ENCODE measurements at places on chromosomes 4 and X.

DNA sequence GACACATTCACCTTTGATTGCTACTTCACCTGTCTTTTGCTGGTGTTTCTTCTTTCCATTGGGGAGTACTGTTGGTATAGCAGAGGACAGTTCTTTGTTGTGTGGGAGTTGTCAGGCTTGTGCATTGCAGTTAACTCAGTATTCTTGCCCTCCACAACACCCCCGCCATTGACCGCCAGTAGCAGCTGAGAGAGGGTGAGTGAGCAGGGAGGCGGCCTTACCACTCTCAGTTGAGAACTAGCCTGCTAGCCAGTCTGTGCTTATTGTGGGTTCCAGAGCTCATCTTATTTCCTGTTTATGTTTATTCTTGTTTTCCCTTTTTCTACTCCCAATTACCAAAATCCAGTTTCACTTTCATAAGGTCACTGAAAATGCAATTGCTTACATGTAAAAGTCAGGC lies 52.2 kb downstream of the STIM2 start:
- no peak for DNase-seq

DNA sequence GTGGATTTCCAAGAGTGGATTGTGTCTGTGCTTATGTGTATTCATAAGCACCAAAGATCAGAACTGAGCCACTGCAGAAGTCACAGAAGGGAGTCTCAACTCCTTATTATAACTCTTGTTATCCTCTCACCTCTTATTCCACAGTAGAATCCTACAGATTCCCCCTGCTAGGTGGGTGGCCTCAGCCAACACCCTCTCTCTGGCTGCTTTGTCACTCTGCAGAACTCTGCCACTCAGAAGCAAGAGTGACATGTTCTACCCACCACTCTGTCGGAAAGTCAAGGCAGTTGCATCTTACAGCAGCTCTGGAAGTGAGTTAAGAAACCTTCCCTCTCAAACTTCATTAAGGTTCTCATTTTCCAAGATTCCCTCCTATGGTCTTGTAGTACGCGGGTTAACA lies 41.9 kb downstream of the PTCHD1 start:
- no peak for DNase-seq

- no peak for DNase-seq
Measured at GRCh38 chr4:140363558-140363957, 9.9 kb upstream of the SCOC start.

DNA sequence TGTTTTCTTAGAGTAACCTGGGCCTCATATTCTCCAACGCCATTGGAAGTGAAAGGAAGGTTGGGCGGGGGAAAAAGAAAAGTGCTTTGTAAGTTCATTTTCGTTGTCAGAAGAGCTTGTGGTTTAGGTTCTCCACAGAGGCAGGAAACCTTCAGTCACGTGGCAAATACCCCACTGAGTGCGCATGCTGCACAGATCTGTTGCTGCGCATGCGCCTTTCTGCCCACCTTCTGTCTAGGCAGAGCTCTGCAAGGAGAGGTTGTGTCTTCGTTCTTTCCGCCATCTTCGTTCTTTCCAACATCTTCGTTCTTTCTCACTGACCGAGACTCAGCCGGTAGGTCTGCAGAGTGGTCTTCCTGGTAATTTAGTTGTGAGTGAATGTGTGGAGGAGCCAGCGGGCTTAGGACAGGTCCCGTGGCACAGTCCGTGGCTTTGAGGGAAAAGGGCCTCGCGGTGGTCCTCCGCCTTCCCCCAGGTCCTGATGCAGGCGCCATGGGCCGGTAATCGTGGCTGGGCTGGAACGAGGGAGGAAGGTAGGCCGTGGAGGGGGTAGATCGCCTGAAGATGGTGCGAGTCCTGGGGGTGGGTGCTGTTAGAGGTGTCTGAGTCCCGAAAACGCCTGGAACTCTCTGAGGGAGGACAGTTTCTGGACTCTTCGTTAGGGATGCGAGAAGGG lies at the start of gene PAGE5:
Gene PAGE5, plus strand, starts transcription at position 228 of the 676 bp plus-strand sequence. CDS start 1,037 bp downstream, outside the sequence.
- no peak for DNase-seq

DNA sequence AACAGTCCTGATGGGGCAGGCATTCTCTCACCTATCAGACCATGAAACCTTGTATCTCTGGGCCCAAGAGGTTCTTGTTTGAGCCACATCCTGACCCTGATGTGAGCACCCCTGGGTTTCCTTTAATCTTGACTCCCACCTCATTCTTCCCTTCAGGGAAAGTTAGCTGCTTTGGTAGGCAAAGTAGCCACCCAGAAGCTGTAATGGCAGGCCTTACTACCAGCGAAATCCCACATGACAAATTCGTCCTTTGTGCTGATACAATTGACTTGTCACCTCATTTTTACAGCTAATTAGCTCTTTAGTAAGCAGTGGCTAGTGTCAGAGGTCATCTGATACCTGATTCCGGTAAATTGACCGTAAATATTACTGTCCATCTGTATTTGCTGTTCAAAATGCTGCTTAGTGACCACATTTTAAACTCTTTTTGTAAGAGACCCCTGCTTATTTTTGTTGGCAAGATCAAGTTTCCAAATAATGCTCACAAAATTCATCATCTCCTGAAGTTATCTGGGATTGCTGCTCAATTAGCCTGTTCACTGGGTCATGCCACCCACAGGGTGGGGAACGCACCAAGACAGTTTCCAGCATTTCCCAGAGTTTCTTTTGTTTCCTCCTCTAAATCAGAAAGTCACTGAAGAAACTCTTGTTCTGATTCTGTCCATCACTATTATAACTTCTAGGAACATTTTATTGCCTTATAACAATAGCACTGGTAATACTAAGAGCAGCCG lies 329.7 kb downstream of the GPAT3 start:
- DNase-seq, result no peak

GRCh38 chr4:84948056-84948455 lies 18.4 kb downstream of the WDFY3 start:
- DNase-seq, result no peak

GRCh38 chr4:139556724-139557555 lies 921 bp upstream of the SETD7 start:
- DNase-seq, result peak; percentile 6

DNA sequence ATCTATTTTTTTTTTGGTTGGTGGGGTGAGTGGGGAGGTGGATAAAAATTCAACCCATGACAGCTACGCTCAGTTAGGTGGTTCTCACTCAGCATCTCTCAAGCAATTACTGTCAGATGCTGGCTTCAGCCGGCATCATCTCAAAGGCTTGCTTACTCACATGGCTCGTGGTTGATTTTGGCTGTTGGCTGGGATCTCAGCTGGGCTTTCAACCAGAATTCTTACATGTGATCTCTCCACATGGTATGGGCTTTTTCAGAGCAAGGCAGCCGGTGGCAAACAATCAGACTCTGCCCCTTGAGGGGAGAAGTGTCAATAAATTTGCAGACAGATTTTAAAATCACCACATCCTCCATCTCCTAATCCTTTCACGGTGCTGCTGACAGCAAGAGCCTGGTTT lies 47.2 kb downstream of the SLC34A2 start:
- DNase-seq, result no peak

- no peak for DNase-seq
Measured at GRCh38 chrX:52262195-52262546, 77.5 kb downstream of the MAGED4 start.

GRCh38 chr4:155597933-155598451 lies 68.7 kb upstream of the GUCY1A1 start:
- no peak for DNase-seq

- no peak for DNase-seq
Measured at GRCh38 chr4:2869659-2870058, 26.0 kb downstream of the ADD1 start.

DNA sequence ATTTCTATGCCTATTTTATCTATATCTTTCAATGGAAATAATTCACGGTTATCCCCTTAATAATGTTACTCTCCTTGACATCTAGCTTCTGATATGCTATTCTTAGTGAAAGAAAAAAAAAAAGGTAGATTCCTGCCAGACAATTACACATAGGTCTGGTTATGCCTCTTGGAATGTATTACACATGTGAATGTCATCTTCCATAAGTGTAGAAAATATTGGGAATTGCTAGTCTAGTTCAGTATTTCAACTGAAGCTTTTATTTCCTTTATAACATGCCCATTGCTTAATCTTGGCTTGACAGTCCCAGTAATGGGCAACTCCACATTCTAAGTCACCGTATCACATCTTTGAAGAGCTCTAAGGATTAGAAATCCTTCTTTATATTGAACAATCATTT lies 25.4 kb upstream of the PPP1R2C start:
- no peak for DNase-seq

- no peak for DNase-seq
Measured at GRCh38 chr4:17310269-17310652, 201.6 kb downstream of the QDPR start.

- DNase-seq, result no peak
Measured at GRCh38 chr4:168565130-168565529, 68.3 kb downstream of the PALLD start.

GRCh38 chrX:11787564-11787963 lies 29.5 kb downstream of the MSL3 start:
- DNase-seq, result peak; percentile 50

DNA sequence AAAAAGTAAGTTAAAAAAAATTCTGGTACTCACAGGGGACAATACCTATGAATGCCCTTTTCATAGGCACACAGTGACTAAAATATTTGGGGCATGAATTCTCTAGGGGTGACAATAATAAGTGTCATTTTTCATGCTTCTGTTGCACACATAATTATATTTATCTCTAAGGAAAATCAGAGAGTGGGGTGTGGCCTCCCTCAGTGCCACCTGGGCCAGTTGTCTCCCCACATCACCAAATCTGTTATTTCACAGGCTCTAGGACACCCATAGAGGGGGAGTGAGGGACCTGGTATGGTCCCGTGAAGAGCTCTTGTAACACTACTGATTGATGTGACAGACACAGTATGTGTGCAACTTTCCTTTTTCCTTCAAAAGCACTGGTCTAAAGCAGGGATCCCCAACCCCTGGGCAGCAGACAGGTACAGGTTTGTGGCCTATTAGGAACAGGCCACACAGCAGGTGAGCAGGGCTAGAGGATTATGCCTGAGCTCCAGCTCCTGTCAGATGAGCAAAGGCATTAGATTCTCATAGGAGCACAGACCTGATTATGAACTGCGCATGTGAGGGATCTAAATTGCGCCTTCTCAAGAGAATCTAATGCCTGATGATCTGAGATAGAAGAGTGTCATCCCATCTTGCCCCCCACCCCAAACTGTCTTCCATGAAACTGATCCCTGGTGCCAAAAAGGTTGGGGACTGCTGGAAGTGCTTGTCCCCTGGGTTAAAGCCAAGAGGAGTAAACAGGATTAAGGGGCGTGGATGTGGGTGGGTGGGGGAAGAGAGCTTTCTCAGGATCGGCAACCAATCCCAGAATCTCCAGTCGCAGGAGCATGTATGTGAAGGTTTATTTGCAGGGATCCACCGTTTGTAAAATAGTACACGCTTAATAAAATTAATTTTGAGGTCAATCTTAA lies 856 bp downstream of the SLC9B1 start:
- DNase-seq, result no peak

DNA sequence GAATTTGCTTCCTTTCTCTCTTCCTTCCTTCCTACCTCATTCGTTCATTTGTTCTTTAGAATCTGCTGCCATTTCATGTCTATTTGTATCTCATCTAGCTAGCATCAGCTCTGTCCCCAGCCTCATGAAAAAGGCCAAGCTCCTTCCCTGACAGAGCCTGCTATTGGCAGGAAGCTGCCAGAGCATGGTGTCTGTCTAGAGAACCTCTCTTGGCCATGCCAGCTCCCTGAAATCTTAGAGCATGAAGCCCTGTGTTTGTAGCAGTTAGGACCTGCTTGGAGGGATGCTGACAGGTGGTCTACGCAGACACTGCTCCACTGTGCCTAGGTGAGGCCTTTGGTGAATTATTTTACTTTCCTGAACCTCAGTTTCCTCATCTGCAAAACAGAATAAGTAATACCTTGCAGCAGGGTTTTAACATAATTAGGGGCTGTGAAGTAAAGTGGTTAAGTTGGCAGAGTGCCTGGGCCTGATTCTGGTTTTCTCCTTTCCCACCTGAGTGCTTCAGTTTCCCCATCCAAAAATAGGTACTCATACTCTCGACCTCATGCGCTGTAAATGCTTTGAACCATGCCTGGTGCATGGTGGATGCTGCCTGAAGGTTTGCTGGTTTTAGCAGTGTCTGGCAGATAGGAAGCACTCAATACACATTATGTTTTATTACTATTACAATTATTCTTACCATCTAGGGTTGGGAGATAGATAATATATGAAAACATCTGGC lies 4.7 kb downstream of the PTTG2 start:
- no peak for DNase-seq

DNA sequence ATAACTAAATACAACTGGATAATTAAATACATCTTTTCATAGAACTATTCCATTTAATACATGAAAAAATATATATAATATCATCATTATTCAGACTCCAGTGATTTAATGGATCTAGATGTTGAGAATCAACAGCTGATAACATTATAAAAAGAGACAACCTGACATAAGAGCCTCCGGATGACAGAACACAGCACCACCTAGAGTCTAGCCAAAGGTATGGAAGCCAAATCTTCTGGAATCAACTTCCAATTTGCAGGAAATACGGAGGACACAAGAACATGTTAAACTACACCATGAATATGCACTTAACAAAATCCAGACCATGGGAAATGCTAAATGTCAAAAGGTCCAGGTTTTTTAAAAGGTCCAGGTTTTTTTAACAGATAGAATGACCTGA lies 55.0 kb downstream of the LRBA start:
- DNase-seq, result no peak

DNA sequence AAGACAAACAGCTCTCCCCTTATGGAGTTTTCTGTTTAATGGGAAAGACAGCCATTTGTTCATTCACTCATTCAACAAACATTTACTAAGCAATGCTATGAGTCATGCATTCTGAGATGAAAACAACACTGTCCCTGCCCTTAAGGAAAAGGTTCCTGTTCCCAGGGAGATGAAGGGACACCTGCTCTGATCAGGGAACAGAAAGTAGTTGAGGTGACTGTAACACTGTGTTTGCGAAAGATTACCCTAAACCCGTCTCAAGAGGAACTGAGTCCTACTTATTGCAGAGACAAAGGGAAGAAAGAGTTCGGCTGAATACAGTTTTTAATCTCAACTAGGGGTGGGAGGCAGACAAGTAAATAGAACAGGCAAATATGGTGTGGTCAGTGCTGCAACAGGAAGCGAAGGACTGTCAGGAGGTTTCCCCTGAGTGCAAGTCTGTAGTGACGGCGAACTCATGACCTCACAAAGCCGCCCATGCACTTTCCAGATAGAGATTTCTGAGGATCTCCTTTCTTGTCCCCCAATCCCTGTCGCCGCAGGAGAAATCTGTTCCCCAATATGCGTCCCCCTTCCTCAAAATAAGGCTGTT lies 712 bp downstream of the STX18 start:
- DNase-seq, result no peak

DNA sequence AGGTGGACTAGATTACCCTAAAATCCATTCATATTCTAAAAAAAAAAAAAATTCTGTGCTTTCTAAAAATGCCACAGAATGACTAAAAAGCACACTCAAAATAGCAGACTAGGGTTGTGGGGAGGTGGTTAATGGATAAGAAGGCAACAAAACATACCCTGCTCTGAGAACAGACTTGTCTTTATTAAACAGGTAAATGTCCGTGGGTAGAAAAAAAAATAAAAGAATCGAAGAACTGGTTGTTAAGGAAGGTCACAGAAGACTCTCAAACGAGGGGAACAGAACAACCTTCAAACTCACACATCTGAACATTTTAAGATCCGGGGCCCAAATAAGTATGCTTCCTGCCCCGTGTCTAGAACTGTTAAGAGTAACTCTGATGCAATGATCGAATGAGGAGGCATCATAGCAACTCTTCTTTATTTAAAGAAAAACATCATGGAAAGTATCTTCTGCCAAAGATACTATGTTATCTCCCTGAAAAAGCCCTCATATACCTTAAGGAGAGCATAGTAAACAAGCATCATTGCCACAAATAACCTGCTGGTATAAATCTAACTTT lies 68.4 kb downstream of the ELF2 start:
- DNase-seq, result no peak

All from stimulated activated CD8-positive, alpha-beta memory T cell treated with anti-CD3 and anti-CD28 coated beads, Interleukin-12 subunit alpha, Interleukin-12 subunit beta, amount 100 ng/mL, for 1 hour (primary cell).